ENCODE measurements at places on chromosomes 2 and 18.

GRCh38 chr18:21167641-21168377, 56.2 kb upstream of the ROCK1 start:
- no peak for DNase-seq

- DNase-seq = no peak
Observed at GRCh38 chr2:31192851-31193392, 24.4 kb downstream of the CAPN14 start.

DNA sequence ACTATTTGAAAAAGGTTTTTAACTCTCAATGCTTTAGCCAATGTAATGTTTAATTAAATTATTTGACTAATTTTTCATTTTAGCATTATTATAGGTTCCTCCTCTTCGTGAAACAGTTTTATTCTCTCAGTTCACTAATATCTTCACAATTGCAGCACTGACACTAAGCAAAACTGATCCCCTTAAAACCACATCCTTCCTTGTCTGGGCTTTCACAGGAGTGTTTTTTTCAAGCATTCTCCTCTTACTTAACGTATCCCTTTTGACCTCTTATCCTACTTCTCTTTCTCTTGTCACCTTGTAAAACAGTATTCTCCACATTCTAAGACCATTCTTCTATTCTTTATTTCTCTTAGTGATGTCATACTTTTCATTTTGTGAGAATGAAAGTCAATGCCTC, 112.8 kb downstream of the DSC3 start:
- DNase-seq = no peak

GRCh38 chr18:74277296-74277695, 14.5 kb downstream of the CYB5A start:
- no peak for DNase-seq

DNA sequence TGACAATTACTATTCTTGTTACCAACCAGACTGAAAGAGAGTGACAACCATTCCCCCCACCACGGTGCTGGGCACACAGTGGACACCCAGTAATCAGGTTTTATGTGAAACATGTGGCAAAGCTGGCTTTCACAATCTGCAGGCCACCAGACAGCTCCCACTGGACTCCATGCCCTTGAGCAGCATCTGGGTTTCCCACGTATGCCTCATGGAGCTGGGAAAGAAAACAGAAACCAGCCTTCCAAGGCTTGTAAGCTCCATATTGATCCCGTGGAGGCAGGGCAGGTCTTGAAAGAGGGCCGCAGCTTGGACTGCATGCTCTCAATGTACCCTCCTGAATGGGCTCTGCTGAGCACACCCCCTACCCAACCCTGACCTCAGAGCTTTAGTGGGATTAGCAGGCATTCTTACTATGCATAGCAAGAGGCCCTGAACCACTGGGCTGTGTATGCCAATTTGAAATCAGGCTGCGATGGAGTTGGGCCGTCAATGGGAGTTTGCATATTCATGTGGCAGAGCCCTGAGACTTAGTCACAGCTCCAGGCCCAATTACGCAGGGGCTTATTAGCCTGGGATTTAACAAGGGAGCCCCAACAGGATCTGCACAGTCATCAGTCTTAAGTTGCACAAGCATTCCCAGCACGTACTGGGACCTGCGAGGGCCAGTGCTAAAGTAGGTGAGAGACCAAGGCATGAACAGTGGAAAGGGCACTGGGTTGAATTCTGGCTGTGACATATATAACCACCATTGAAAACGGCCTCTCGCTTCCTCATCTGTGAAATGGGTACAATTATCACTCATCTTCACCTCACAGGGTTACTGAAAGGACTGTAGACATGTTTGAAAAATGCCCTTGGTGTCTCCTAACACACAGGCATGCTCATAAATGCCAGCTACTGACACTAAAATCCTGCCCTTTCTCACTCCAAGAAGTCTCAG, 10.5 kb downstream of the C1QL2 start:
- DNase-seq = no peak

DNA sequence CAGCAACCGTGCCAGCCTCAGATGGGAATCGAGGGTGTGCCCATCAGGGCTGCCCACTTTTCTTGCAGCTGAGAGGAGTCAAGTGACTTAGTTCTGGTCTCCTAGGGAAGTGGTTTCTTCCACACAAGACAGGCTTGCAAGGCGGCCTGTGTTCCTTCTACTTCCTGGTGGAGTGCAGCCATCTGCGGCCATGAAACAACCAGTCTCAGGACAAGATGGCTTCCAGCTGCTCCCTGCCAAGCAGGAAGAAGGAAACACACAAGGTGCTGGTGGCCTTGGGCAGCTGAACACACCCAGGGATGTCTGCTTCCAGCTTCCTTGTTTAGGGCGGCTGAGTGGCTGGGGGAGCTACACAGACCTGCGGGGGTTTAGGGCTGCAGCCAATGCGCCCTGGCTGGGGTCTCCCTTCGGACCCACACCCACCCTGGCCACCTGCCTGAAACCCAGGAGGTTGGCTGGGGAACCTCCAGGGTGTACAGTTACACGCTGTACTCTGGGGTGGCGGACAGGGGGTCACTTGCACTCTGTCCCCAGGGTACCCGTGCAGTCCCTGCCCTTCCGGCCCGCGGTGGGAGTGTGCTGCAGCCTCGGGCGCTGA, 34.7 kb downstream of the PTPN18 start:
- no peak for DNase-seq

GRCh38 chr2:224893848-224894247, 148.4 kb downstream of the DOCK10 start:
- no peak for DNase-seq

DNA sequence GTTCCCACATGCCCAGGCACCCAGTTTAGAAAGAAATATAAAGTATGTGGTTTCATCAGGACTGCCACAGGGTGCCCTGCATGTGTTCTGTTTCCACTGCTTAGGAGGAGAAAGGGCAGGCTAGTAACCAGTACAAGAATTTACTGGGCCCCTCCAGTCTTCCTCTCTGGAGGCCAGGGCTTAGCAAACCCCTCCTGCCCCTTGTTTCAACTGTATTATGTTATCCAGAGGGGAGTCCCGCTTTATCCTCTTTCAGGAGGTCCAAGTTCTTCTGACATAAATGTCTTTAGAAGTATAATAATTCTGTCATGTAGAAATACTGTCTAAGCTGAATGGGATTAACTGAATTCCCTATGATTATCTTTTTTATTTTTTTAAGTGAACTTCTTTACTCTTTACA, 132.1 kb downstream of the WDSUB1 start:
- no peak for DNase-seq

GRCh38 chr2:17892770-17893534, 14.5 kb downstream of the KCNS3 start:
- DNase-seq = no peak

DNA sequence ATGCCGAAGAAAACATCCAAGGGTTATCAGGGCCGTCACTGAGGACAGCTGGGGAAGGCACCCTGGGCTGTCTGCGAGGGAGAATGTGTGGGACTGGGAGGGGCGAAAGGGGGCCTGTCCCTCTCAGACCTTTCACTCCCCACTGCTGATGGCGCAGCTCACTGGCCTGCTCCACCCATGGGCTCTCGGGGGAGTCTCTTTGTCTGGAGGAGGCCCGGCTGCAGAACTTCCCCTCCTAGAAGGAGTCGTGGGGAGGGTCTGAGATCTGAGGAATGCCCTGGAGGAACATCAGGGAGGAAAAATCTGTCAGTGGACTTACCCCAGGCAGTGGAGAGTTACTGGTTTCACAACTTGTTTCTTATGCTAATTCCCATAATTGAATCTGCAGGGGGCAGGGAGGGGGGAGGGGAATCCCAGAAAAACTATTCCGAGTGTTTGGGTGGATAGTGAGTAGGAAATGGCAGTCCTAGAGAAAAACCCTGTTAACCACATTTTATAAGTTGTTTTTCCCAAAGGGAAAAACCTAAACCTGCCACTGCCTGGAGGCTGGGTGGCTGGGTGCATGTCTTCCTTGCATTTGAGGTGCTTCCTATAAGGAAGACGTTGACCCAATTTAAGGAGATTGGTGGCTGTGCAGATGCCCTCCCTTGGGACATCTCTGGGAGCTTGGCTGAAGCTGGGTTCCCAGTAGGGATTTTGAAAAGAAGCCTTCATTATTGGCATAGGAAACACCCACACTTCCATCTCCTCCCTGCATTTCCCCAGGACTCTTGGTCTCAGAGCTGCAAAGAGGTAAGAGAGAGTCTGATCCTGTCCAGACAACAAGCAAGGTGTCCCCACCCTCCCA, 11.7 kb upstream of the SEMA4C start:
- no peak for DNase-seq

- DNase-seq = no peak
Observed at GRCh38 chr2:238009563-238009962, 42.7 kb downstream of the UBE2F start.

DNA sequence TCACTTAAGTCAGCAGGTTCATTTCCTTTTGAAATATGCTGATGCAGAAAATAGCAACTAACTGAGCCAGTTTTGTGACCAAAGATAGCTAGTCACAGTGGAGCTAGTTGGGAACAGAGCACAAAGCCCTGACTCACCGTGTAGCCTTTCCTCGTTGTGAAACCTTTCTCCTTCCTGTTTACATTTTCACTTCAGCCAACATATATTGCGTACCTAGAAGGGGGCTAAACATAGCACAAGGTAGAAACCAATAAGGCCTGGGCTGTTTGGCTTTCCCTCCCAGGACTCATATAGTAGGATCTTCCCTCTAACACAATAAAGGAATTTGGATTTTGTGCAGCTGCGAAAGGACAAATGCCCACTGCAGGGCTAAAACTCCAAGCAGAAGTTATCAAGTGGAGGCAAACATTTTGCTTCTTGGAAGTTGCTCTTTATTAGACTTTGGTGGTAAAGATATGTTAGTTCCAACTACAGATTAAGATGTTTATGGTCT, 24.5 kb upstream of the LPIN2 start:
- DNase-seq = peak; percentile 43

DNA sequence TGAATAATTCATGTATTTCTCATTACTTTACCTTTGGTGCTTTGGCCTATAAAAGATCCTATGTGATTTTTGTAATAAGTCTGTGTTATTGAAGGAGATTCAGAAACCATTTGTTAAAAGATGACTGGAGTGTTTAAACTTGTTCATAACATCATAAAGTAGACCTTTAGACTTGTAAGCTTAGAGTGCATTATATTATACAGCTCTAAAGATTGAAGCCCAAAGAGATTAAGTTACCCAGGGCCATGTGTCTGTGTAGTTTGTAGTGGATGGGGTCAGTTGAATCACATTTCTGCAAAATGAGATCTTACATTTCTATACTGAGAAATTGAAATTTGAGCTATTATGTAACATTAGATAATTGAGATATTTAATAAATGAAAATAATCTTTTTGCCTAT, 60.2 kb upstream of the STON1 start:
- no peak for DNase-seq

- DNase-seq = no peak
Observed at GRCh38 chr2:121480826-121481225, 49.9 kb upstream of the RNU4ATAC start.

- DNase-seq = no peak
Observed at GRCh38 chr2:225083276-225083675, 41.0 kb upstream of the DOCK10 start.

GRCh38 chr2:54226260-54226659, 29.8 kb downstream of the TSPYL6 start:
- no peak for DNase-seq

GRCh38 chr2:135743860-135744259, 2.2 kb downstream of the UBXN4 start:
- no peak for DNase-seq

DNA sequence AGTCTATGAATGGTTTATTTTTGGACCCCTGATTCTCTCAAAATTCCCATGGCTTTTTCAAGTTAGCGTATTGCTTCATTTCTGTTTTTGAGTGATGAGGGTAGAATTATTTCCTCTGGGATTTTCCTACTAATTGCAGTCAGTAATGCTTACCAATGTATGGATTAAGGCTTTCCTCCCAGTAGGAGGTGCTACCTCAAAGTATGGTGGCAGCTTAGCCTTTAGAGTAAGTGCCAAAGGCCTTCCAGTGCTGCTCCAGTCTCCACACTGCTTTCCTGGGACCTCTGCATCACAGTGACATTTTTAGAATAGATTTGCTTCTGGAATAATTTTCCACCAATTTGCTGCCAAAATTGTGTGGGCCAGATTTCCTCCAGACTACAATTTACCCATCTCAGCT, 16.2 kb upstream of the SSB start:
- no peak for DNase-seq

- no peak for DNase-seq
Observed at GRCh38 chr2:236843161-236843968, 242.3 kb upstream of the COPS8 start.

- no peak for DNase-seq
Observed at GRCh38 chr2:118807668-118808428, 39.6 kb downstream of the EN1 start.

GRCh38 chr2:112869258-112869842, 32.8 kb upstream of the IL1B start:
- peak; percentile 39 for DNase-seq

DNA sequence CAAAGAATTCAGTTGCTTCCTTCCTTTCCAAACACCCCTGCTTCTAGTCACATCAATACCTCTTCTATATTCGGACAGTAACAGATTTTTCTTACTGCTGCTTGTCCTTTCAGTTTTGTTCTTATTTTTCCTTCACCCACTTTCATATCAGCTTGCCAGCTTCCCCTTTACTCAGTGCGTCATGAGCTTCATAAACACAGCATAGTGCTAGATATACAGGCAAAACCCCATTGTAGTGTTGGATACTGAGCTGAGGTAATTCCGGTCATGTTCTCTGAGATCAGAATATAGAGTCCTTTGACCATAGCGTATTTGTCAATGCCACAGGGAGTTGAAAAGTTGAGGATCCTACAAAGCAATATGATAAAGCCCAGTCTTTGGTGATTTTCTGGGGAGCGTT, 2.4 kb downstream of the FARP2 start:
- DNase-seq = no peak

DNA sequence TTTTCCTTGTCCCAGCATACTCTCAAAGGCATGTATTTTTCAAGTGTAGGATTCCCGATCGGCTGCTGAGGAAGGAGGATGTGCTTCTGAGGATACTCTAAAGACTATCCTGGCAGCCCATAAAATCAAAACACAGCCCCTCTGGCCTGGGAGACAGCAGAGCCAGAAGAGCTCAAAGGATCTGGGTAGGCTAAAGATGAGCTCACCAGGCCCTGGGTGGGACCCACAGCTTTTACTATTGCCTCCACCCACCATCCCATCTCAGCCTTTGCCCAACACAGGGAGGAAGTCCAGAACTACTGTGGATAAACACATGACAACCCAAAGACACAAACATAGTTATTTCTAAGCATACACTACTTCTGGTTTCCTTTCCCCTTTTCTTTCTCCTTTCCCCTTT, 79.1 kb upstream of the ZFP36L2 start:
- no peak for DNase-seq

- no peak for DNase-seq
Observed at GRCh38 chr2:235806986-235807750, 313.3 kb downstream of the AGAP1 start.

DNA sequence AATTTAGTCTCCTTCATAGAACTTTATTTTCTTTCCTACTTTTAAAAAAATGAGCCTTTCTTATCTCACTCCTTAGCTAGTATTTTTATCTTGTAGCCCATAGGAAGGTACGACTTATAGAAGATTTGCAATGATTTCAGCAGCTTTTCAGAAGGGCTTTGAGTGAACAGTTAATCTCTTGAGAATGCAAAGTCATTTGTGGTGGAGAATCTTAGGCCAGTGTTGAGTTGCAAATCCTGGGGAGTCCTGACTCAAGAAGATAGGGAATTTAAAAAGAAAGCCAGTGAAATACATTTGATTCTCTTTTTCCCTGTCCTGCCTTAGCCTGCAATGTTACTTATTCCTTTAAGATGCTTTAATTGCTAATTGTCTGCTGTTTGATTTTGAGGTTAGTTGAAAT, 33.6 kb downstream of the LYPD6 start:
- no peak for DNase-seq

All from CD4-positive, alpha-beta T cell treated with Interleukin-15 for 4 hours (primary cell).